ENCODE measurements at places on chromosomes 11 and 22. TPM values are rescaled to one million over a fixed set of nuclear protein-coding genes. Genes with fewer than 3 reads are reported as not detected.

- no peak overlapping the region for H3K4me3 ChIP-seq
- H3K4me1 ChIP-seq, result peaks cover 15% of the 10 kb centered on the region
- no peak for DNase-seq
- H3K27ac ChIP-seq, result no peak overlapping the region
These were observed 67.3 kb downstream of the HIPK3 start for GRCh38 chr11:33324302-33324985.

GRCh38 chr22:19114984-19115552 lies 7.1 kb downstream of the DGCR2 start:
- no peak overlapping the region for H3K27ac ChIP-seq
- no peaks in the 10 kb centered on the region for H3K36me3 ChIP-seq
- no peak overlapping the region for H3K4me3 ChIP-seq
- H3K27me3 ChIP-seq, result no peaks in the 10 kb centered on the region
- no peak for DNase-seq

DNA sequence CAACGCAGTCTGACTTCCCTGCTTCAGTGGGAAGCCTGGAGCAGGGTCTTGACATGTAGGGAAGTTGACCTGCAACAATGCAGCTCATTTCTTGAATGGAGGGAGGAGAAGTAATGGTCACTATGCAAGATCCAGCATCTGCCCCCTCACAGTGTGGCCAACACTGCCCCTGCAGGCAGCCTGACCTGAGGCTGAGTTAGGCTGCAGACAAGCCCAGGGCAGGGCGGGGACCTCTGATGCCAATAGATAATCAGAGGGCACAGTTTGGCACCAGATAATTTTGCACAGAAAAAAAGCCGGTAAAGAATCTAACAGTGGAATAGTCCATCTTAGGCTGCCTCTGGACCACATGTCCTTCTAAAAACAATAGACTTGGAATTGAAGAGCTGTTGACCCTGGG lies 182.3 kb downstream of the DSCAML1 start:
- H3K4me3 ChIP-seq, result no peak overlapping the region
- H3K27me3 ChIP-seq, result no peaks in the 10 kb centered on the region
- H3K4me1 ChIP-seq, result peaks cover 16% of the 10 kb centered on the region
- no peak overlapping the region for H3K27ac ChIP-seq
- H3K36me3 ChIP-seq, result no peaks in the 10 kb centered on the region

GRCh38 chr11:13826505-13827278 lies 135.8 kb upstream of the SPON1 start:
- H3K4me1 ChIP-seq, result no peaks in the 10 kb centered on the region
- no peak overlapping the region for H3K27ac ChIP-seq
- DNase-seq, result no peak
- no peak overlapping the region for H3K4me3 ChIP-seq
- H3K36me3 ChIP-seq, result no peaks in the 10 kb centered on the region

DNA sequence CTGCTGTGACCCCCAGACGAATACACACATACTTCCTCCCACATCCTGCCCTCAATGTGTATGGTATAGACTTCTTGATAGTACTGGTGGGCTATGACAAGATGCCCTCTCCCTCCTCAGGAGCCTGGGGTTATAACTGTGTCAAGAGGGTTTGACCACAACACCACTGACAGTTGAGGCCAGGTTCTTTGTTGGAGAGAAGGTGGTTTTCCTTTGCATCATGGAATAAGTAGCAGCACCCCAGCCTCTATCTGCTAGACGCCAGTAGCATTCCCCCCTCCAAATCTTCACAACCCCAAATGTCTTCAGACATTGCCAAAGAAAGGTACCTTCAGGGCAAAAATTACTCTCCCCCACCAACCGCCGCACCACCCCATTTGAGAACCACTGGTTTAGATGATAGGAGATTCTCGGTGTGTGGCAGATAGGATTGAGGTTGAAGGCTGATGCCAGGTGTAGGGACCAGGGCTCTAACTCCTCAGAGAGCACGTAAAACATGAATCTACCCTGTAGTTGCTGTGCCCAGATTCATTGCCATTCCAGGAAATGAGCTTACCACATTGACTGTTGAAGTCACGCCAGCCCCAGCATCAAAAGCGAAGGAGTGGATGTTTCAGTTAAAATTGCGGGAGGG lies 5.5 kb upstream of the MYO18B start:
- no peak for DNase-seq
- H3K27ac ChIP-seq, result no peak overlapping the region
- H3K4me1 ChIP-seq, result no peaks in the 10 kb centered on the region

The RAB36 gene
- 24.2 TPM for total RNA-seq

DNA sequence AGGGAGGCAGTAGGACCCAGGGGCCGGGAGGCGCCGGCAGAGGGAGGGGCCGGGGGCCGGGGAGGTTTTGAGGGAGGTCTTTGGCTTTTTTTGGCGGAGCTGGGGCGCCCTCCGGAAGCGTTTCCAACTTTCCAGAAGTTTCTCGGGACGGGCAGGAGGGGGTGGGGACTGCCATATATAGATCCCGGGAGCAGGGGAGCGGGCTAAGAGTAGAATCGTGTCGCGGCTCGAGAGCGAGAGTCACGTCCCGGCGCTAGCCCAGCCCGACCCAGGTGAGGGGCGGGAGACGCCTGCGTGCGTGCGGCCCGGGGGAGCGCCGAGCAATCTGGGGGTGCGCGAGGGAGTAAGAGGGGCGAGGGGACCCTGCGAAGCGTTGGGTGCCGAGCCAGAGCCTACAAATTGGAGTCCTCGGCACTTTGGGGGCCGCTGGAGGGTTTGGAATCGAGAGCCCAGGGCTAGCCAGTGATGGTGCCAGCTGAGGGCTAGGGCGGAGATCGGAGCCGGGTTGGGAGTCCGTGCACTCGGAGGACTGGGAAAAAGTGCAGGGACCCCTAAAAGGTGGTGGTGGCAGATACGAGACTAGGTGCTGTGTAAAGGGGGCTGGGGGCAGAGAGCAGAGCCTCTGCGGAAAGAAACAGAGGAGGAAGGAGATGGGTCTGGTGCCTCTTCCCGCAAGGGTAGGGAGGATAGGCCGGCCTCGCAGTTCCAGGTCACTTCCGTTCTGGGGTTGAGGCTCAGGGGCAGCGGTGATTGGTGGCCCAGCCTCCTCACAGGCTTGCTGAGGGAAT lies at the start of gene SERPINH1:
Gene SERPINH1 (plus strand): TSS at position 206 of the 788 bp plus-strand sequence. CDS start 4,097 bp downstream, outside the sequence.
- no peaks in the 10 kb centered on the region for H3K27me3 ChIP-seq
- H3K4me1 ChIP-seq, result peaks cover 42% of the 10 kb centered on the region
- H3K4me3 ChIP-seq, result peak within 1 kb of the TSS; percentile 95

The FAM111B gene
- total RNA-seq, result not detected

GRCh38 chr11:34706709-34707461 lies 86.0 kb downstream of the EHF start:
- H3K27ac ChIP-seq, result no peak overlapping the region
- H3K27me3 ChIP-seq, result no peaks in the 10 kb centered on the region
- DNase-seq, result no peak
- no peaks in the 10 kb centered on the region for H3K36me3 ChIP-seq
- H3K4me3 ChIP-seq, result no peak overlapping the region

The GGTLC2 gene
- not detected for total RNA-seq

DNA sequence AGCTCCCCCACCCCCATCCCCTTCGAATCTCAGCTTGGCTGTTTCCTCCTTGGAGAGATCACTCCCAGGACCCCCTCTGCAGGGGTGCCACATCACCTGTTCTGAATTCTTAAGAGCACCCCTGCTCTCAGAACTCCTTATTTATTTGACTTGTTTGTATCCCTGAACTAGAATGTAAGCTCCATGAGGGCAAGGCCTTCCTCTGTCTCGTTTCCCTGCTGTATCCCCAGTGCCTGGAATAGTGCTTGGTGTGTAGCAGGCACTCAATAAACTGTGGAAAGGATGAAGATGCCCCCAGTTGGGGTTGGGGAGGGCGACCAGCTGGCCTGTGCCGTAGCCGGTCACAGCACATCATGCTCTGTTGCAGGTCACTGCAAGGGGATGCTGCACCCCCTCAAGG lies 3.6 kb upstream of the MDK start:
- no peak for DNase-seq
- no peaks in the 10 kb centered on the region for H3K27me3 ChIP-seq
- H3K27ac ChIP-seq, result no peak overlapping the region
- H3K4me1 ChIP-seq, result peaks cover 12% of the 10 kb centered on the region
- H3K4me3 ChIP-seq, result no peak overlapping the region

- H3K36me3 ChIP-seq, result peaks cover 10% of the 10 kb centered on the region
- no peak overlapping the region for H3K4me3 ChIP-seq
- H3K27ac ChIP-seq, result peak overlapping the region; percentile 53
- no peaks in the 10 kb centered on the region for H3K27me3 ChIP-seq
These were observed 84.4 kb downstream of the MED15 start for GRCh38 chr22:20591660-20592310.

GRCh38 chr22:32808038-32808445 lies 6.5 kb downstream of the TIMP3 start:
- H3K4me3 ChIP-seq, result no peak overlapping the region
- no peaks in the 10 kb centered on the region for H3K27me3 ChIP-seq
- no peak for DNase-seq
- H3K27ac ChIP-seq, result no peak overlapping the region
- H3K36me3 ChIP-seq, result no peaks in the 10 kb centered on the region

DNA sequence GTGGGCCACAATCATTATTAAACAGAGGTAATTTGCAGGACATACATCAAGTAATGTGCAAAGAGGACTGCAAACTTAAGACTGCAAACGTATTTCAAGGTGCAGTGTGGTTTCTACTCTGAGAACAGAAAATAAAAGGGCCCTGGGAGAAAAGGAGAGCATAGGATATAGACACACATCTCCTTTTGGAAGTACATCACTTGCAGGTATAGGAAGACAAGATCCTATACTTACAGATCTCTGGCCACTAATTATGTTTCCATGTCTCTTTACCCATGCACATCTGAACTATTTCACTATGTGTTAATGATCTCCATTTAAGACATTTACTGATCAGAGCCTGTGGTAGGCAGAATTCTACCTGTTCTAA lies 47.7 kb downstream of the PIWIL3 start:
- H3K4me1 ChIP-seq, result no peaks in the 10 kb centered on the region
- H3K27ac ChIP-seq, result no peak overlapping the region
- no peak overlapping the region for H3K4me3 ChIP-seq
- no peaks in the 10 kb centered on the region for H3K36me3 ChIP-seq
- no peaks in the 10 kb centered on the region for H3K27me3 ChIP-seq

- no peaks in the 10 kb centered on the region for H3K27me3 ChIP-seq
- no peaks in the 10 kb centered on the region for H3K36me3 ChIP-seq
- no peak for DNase-seq
- H3K27ac ChIP-seq, result no peak overlapping the region
These were observed 47.6 kb upstream of the NAV2 start for GRCh38 chr11:19664886-19665548.

- no peaks in the 10 kb centered on the region for H3K36me3 ChIP-seq
- no peak for DNase-seq
These were observed 1.9 kb upstream of the KDM2A start for GRCh38 chr11:67117176-67117575.

GRCh38 chr11:124658986-124659385 lies 14.6 kb downstream of the SIAE start:
- no peaks in the 10 kb centered on the region for H3K36me3 ChIP-seq
- H3K27ac ChIP-seq, result no peak overlapping the region
- no peaks in the 10 kb centered on the region for H3K27me3 ChIP-seq
- H3K4me3 ChIP-seq, result no peak overlapping the region
- H3K4me1 ChIP-seq, result no peaks in the 10 kb centered on the region

GRCh38 chr11:96311120-96311568 lies 31.9 kb downstream of the MAML2 start:
- peaks cover 76% of the 10 kb centered on the region for H3K4me1 ChIP-seq
- H3K27ac ChIP-seq, result peak overlapping the region; percentile 95
- DNase-seq, result no peak
- no peak overlapping the region for H3K4me3 ChIP-seq
- no peaks in the 10 kb centered on the region for H3K27me3 ChIP-seq

- H3K27me3 ChIP-seq, result no peaks in the 10 kb centered on the region
- H3K4me3 ChIP-seq, result no peak overlapping the region
- no peak overlapping the region for H3K27ac ChIP-seq
- H3K4me1 ChIP-seq, result peaks cover 23% of the 10 kb centered on the region
These were observed 58.1 kb downstream of the WNT11 start for GRCh38 chr11:76148231-76148630.

The OR5L2 gene
- total RNA-seq, result not detected

GRCh38 chr11:8833568-8834315 lies 77.2 kb upstream of the AKIP1 start:
- H3K27me3 ChIP-seq, result no peaks in the 10 kb centered on the region
- DNase-seq, result no peak
- H3K4me3 ChIP-seq, result no peak overlapping the region
- peak overlapping the region; percentile 82 for H3K27ac ChIP-seq
- H3K36me3 ChIP-seq, result no peaks in the 10 kb centered on the region
- H3K4me1 ChIP-seq, result peaks cover 8% of the 10 kb centered on the region

GRCh38 chr11:12997168-12997567 lies 11.9 kb upstream of the RASSF10 start:
- DNase-seq, result no peak
- no peak overlapping the region for H3K4me3 ChIP-seq
- H3K27ac ChIP-seq, result no peak overlapping the region
- H3K4me1 ChIP-seq, result peaks cover 6% of the 10 kb centered on the region

The RAPSN gene
- total RNA-seq, result not detected

The TTLL1 gene
- total RNA-seq, result 11.4 TPM

The FOLH1 gene
- not detected for total RNA-seq

The TNNT3 gene
- total RNA-seq, result 2.6 TPM

The PANX3 gene
- not detected for total RNA-seq

GRCh38 chr11:130881475-130882137 lies 34.7 kb downstream of the SNX19 start:
- H3K27ac ChIP-seq, result no peak overlapping the region
- DNase-seq, result no peak
- no peak overlapping the region for H3K4me3 ChIP-seq
- H3K36me3 ChIP-seq, result peaks cover 48% of the 10 kb centered on the region
- peaks cover 8% of the 10 kb centered on the region for H3K4me1 ChIP-seq

DNA sequence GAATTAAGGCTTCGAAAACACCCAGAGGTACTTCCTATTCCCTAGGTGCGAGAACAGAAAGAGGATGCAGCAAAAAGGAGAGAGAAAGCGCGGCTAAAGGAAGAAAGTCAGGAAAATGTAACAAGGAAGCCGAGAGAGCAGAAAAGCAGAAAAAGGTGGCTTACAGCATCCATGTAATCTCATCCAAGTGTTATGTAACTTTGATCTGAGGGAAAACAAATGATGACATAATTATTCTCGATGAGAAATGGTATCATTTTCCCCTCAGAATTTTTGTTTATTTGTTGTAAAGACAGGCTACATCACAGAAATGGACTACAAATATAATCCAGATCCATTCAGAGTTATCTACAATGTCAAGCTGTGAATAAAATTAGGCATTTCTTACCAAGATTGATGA lies 69.1 kb upstream of the APOA1 start:
- H3K4me1 ChIP-seq, result peaks cover 26% of the 10 kb centered on the region
- no peaks in the 10 kb centered on the region for H3K36me3 ChIP-seq
- no peak for DNase-seq

The SNU13 gene
- total RNA-seq, result 194 TPM

Data from thyroid gland (tissue), 4 donors.